ENCODE measurements at places on chromosomes 3 and 15. TPM values are rescaled to one million over a fixed set of nuclear protein-coding genes. Genes with fewer than 3 reads are reported as not detected.

SLC22A14 gene
- total RNA-seq = not detected

TMEM207 gene
- not detected for total RNA-seq

WDR93 gene
- 0.28 TPM for total RNA-seq

TGM5 gene
- total RNA-seq = not detected

TRIM42 gene
- total RNA-seq = not detected

RTP3 gene
- not detected for total RNA-seq

TIMP4 gene
- 10.9 TPM for total RNA-seq

DLEC1 gene
- 0.06 TPM for total RNA-seq

DPPA2 gene
- not detected for total RNA-seq

STAC gene
- 2.6 TPM for total RNA-seq
